ENCODE measurements at places on chromosomes 2 and 18.

- no peak for DNase-seq
Measured at GRCh38 chr18:10930076-10930475, 219.3 kb downstream of the PIEZO2 start.

DNA sequence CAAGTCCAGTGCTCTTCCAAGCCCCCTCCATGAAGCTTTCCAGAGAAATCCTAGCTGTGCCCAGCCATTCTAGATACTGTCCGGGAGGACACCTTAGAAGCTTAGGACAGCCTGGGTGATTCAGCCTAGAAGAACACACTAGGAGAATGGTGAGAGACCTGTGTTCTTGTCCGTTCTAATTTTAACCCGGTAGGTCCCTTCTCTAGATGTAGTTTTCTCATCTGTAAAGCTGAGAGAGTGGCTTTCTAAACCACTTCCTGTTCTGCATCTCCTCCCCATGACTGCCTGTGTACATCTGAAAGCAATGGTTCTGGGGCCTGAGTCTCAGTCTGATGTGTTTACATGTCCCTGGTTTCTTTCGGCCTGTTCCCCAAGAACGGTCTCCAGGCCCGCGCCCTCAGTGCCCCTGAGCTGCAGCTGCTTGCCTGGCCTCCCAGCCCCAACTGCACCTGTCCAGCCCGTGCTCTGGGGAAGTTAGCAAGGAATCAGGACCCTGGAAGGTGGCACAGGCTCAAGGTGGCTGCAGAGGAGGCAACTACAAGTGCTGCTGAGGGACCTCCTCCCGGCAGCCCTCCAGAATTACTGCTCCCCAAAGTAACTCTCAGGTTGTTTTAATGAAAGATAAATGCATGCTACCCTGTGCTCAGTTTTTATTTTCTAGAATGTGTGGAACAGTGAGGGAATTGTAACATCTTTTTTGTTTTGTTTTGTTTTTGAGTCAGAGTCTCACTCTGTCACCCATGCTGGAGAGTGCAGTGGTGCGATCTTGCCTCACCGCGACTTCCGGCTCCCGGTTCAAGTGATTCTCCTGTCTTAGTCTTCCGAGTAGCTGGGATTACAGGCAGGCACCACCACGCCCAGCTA lies 105.9 kb downstream of the LBH start:
- DNase-seq = no peak

GRCh38 chr2:237629739-237630138 lies 2.4 kb downstream of the LRRFIP1 start:
- DNase-seq = no peak

DNA sequence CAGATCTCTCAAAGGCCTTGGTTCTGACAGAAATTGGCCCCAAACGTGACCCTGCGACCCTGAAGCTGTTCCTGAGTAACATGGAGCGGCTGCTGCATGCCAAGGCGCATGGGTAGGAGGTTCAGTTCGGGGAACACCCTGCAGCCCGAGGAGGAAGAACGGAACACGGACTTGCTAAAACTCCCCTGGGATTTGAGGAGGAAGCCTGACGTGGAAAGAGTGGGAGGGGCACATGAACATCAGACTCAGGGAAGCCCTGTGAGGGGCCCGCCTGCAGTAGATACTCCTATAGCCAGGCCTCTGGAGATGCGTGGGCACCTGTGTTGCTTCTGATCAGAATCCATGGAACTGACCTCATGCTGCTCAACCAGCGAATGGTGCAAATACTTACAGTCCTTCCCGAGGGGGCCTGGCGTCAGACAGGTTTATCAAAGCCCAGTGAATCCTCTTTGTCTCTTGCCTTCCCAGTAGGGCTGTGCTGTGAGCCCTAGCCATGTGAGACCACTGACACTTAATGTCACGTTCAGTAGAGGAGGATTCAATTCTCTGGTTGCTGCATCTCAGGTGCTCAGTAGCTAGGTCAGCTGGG lies 46.8 kb downstream of the IMPA2 start:
- DNase-seq = no peak

DNA sequence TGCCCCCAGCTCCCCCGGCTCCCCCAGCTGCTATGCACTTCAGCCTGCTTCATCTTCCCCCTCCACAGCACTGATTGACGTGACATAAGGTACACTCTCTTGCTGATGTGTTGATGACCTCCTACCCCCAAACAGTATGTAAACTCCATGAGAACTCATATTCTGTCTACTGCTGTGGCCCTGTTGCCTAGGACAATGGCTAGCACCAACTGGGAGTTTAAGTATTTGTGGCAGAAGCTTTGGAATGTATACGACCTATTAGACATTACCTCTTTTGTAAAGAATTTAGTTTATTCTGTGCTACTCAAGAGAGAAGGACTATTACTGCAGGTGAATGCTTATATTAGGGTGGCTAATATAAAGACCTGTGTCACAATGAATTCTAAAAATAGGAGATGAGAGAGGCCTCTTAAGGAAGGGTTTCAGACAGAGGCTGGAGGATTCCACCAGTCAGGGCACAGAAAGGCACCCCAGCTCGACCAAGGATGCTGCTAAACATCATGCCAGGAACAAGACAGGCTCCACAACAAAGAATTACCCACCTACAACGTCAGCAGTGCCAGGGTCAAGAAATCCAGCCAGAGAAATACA lies 60.6 kb downstream of the CABYR start:
- DNase-seq = no peak

- no peak for DNase-seq
Measured at GRCh38 chr2:190831941-190832340, 48.7 kb upstream of the GLS start.

- no peak for DNase-seq
Measured at GRCh38 chr2:70718736-70719135, 49.3 kb downstream of the ADD2 start.

GRCh38 chr2:75224636-75225094 lies 25.3 kb upstream of the TACR1 start:
- DNase-seq = no peak

GRCh38 chr2:203683421-203683820 lies 23.0 kb upstream of the CD28 start:
- DNase-seq = no peak

- no peak for DNase-seq
Measured at GRCh38 chr2:88281302-88282217, 111.4 kb downstream of the THNSL2 start.

GRCh38 chr2:158714420-158714819 lies 80.7 kb upstream of the DAPL1 start:
- DNase-seq = no peak

GRCh38 chr2:231513746-231514224 lies 16.5 kb downstream of the NMUR1 start:
- no peak for DNase-seq

DNA sequence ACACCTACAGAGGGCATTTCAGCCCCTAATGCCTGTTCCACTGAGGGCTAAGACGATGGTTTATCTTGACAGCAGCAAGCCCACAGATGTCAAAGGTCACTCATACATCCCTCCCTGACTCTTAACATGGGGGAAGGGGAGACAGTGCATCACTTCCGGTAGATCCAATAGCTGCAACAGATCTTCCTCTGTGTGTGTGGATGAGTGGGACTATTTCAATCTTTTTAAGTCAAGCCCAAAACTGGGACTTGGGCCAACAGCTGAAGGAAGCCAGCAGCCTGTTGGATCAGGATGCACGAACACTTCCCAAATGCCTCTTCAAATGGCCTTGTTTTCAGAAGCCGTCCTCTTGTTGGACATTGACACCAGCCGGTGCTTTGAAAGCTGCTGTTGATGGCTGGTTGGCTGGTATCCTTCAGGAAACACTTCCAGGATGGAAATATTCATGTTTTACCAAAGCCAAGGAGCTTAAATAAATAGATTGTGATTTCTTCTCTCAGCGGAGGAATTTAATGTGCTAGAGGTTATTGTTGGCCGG lies 59.2 kb downstream of the IL1R2 start:
- no peak for DNase-seq

GRCh38 chr2:136243638-136244535 lies 125.9 kb upstream of the CXCR4 start:
- no peak for DNase-seq

DNA sequence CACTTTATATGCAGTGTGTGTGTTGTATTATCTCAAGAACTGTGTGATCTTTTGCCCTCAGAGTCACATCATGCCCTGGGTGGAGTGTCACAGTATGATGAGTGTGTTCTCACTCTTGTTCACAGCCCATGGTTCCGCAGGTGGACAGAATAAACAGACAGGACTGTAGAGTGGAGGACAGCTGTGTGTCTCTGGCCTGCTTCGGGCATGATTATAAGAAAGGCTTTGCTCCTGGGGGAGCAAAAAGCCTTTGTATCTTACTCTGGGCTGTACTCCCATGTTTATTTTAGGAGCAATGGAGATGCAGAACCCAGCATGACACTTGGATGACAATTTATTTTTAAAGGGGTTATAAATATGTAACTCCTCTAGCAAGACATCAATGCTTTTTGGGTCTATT lies 371.7 kb upstream of the MEX3C start:
- no peak for DNase-seq

DNA sequence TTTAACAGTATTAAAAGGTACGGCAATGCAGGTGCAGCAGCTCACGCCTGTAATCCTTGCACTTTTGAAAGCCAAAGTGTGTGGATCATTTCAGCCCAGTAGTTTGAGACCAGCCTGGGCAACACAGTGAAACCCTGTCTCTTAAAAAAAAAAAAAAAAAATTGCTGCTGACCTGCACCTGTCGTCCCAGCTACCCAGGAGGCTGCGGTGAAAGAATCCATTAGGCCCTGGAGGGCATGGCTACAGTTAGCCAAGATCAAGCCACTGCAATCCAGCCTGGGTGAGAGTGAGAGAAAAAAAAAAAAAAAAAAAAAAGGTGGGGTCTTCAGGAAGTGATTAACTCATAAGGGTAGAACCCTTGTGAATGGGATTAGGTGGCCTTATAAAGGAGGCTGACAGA lies 12.8 kb downstream of the CUL3 start:
- DNase-seq = no peak

DNA sequence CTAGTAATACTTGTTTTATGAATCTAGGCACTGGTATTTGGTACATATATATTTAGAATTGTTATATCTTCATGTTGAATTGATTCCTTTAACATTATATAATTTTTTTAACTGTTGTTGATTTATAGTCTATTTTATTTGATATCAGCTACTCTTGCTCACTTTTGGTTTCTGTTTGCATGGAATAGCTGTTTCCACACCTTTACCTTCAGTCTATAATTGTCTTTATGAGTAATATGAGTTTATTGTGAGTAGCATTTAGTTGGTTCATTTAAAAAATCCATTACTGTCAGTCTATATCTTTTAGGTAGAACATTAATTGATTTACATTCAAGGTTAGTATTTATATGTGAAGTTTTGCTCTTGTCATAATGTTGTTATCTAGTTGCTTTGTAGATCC lies 58.6 kb downstream of the SMCHD1 start:
- no peak for DNase-seq

All from stimulated activated CD8-positive, alpha-beta memory T cell treated with anti-CD3 and anti-CD28 coated beads, Interleukin-4, amount 100 ng/mL, for 1 hour (primary cell).